ENCODE measurements at places on chromosomes 16 and 17.
A peak's percentile ranks its signal among the peaks of the same experiment; 100 is the strongest.

DNA sequence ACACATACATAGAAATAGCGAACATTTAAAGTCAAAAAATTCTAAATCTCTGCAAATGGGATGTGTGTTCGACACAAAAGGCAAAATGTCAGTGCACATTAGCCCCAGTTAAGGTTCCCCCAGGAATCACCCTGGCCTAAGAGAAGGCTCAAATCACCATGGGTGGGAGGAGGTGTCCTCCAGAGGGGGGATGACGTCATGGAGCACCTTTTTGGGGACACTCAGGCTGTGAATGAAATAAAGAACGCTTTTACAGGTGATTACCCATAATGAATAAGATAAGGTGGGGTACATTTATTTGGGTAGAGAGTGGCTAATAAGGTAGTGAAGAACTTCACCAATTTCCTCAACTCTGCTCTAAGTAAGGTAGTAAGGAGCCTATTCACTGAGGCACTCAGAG, 26.4 kb downstream of the WNT3 start:
- DNase-seq, result no peak

DNA sequence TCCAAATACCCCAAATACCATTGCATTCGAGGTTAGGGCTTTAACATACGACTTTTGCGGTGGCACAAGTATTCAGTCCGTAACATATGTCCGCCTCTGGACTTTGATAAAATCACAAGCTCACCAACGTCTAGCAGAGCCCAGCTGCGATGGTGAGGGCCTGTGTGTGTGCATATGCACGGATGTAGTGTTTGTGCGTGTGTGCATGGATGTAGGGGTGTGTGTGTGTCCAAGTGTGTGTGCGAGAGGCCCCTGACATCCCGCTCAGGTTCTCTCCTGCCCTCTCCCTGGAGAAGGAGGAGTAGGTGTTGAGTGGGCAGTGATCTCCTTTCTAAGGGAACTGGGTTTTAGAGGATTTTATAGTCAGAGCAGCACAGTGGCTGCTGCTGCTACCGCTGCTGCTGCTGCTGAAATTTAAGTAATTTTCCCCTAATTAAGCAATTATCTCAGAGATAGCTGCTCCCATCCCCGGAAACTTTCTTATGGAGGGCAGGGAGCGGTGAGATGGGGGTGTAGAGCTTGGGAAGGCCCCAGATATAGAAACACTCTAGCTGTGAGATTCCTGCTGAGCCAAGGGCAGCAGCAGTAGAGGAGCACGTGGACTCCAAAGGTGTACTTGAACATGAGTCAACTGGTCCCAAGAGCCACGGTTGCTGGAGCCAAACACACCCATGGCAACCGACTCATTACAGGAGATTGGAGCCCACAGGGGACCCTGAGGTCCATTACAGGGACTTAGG, 121.7 kb upstream of the SDK2 start:
- no peak for DNase-seq

DNA sequence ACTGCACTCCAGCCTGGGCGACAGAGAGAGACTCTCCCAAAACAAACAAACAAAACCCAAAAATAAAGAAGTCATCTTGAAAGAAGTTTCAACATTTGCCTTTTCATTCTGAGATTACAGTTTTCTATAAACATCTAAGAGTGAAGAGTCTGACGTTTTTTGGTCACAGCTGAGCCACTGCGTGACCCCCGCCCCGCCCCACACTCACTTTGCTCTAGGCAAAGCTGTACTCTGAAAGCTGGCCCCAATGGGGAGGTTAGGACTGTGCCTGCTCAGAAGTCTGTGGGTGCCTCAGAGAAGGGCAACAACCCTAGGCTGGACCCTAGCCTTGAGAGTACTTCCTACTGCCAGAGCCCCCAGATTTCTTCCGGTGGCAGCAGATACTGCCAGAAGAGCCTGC, 19.3 kb downstream of the CYB5D2 start:
- DNase-seq, result no peak

DNA sequence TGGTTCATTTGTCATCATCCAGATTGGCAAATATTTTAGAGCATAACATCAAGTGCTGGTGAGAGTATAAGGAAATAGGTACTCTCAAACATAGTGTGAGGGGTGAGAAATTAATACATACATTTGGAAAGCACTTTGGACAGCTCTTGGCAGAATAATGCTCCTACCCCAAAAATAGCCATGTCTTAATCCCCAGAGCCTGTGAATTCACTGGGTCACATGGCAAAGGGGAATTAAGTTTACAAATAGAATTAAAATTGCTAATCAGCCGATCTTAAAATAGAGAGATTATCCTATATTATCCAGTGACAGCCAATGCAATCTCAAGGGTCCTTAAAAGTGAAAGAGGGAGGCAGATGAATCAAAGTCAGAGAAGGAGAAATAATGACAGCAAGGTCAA, 38.8 kb upstream of the ANKFN1 start:
- no peak for DNase-seq

- peak; percentile 69 for DNase-seq
Observed at GRCh38 chr17:27526604-27527002, 70.4 kb downstream of the KSR1 start.

GRCh38 chr16:15924996-15925395, 24.4 kb upstream of the ABCC1 start:
- DNase-seq, result no peak

- no peak for DNase-seq
Observed at GRCh38 chr17:62139141-62139540, 74.1 kb upstream of the MED13 start.

DNA sequence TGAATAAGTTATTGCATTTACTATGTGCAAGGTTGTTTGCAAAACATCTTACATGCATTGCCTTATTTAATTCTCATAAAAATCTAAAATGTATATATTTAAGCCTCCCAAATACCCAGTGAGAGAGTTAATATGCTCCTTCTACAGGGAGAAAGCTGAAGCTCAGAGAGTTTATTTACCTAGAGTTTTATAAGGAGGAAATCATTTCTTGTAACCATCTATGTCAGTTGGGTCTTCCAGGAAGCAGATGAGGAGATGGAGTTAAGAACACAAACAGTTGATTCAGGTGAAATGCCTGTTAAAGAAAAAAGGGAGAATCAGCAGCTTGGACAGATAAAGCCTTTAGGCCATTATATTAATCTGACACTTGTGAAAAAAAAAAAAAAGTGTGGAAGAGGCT, 62.6 kb upstream of the DHX40 start:
- DNase-seq, result no peak

DNA sequence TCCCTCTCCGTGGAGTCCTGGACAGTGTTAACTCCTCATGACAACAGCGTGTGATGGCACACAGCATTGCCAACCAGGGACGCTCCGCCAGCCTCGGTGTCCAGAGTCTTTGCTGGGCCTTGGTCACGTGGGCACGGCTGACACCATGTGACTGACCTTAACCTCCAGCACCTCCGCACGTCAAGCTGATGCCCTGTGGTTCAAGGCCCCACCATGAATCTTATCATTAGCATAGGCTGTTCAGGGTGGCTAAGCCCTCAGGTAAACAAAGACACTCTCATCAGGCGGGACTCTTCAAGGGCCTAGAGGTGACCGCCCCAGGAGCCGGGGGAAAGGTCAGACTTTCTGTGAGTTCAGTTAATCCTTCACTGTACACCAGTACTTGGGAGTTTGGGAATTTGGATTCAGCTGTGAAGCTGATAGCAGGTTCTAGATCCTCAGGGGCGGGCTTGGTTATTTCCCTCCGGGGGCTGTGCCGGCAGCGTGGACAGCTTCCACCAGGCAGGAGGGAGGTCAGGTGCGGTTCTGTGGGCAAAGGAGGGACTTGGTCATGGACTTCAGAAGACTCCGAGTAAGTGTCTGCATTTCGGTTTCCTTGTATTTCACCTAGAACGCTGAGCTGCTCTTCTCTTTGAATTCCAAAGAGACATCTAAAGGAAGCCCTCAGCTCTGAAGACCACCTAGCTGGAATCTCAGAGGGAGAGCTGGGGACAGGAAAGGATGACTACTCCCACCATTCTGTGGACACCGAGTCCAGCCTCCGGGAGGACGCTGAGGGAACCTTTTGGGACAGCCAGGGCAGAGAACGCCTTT, 195.5 kb upstream of the CIBAR2 start:
- DNase-seq, result no peak

GRCh38 chr17:50685691-50686493, 21.8 kb downstream of the ANKRD40 start:
- no peak for DNase-seq

DNA sequence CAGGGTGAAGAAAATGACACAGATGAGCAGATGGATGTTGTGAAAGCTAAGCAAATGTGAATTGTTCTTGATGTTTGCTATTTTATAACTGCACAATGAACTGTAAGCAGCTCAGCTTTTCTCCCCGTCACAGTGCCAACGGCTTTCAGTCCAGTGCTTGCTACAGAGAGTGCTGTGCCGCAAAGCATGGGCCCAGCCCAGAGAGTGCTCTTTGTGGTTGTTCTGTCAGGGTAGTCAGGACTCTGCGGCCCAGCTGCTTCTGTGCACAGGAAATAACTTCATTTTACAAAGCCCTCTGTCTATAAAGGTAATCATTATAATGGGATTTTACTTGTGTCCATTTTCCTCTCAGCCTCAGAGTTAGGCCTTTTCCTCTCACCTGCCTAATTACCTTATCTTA, 39.1 kb downstream of the CDRT15 start:
- DNase-seq, result no peak

DNA sequence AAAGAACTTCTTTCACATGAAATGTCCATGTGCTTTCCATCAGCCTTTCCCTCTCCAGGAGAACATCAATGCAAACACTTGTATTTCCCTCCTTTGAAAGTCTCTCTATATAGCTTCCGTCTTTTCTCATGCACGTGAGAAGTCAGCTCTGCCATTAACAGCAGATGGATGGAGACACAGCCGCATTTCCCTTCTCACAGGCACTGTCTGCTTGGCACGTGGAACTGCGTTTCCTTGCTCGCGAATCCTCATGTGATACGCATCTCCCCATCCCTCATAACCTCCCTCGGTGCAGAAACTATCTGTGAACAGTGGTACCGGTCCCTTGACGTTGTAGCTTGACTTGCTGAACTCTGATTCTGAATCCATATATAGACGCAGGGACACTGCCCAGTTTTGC, 717.0 kb upstream of the RBFOX1 start:
- DNase-seq, result no peak

DNA sequence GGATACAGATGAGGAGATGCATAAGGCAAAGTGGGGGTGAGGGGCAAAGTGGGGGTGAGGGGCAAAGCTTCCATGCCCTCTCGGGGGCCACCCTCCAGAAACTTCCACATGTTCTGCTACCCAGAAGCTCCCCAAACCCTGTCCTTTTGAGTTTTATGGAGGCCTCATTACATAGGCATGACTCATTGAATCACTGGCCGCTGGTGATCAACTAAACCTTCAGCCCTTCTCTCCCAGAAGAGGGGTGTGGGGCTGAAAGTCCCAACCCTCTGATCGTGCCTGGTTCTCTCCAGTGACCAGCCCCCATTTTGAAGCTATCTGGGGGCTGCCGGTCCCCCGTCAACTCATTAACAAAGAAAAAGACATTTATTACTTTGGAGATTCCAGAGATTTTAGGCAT, 27.5 kb downstream of the ITGAE start:
- no peak for DNase-seq

- no peak for DNase-seq
Observed at GRCh38 chr17:77107506-77108433, 33.0 kb upstream of the SEC14L1 start.

GRCh38 chr17:64028874-64029464, 8.5 kb upstream of the ICAM2 start:
- DNase-seq, result peak; percentile 75

DNA sequence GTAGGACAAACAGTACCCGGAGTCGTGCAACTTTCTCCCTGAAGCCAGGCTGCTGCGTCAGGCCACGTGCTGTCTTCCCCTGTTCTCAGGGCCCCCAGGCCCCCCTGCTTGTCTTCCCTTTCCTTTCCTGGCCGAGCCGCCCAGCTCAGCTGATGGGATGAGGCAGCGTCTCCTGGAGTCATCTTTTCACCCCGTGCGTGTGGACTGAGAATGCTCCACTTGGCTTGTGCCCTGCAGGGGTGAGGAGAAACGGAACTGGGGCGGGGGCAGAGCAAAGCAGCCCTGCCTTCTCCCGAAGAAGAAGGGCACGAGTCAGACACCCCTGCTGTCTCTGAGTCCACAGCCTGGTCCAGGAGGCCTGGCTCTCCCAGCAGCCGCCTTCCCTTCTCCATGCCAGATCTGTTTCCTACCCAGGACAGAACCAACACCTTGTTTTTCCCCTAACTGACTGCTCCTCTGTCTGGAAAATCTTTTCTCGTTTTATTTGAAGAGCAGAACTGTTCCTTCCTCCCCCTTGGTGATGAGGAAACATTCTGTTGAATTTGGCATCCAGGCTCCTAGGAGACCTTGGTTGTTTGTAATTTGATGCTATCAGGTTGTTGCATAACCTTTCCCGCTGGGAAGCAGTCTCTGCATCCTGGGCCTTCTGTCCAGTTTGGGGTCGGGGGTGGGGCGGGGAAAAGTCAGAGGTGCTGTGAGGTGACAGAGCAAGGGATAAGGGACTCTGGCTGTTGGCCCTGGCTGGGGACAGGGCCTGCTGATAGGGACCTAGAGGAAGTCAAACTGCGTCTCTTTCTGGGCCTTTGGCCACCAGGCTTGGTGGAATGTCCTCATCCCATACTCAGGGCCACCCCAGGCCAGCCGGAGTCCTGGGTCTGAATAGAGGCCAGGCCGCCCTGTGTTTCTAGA, 78.8 kb downstream of the WIPI1 start:
- DNase-seq, result peak; percentile 92

GRCh38 chr17:72616447-72616846, 476.0 kb downstream of the SLC39A11 start:
- DNase-seq, result no peak

- DNase-seq, result no peak
Observed at GRCh38 chr16:53779186-53779585, 75.2 kb downstream of the FTO start.

- peak; percentile 60 for DNase-seq
Observed at GRCh38 chr17:2928294-2928890, 132.2 kb downstream of the RAP1GAP2 start.

GRCh38 chr16:48231727-48232492, 12.2 kb upstream of the LONP2 start:
- no peak for DNase-seq

DNA sequence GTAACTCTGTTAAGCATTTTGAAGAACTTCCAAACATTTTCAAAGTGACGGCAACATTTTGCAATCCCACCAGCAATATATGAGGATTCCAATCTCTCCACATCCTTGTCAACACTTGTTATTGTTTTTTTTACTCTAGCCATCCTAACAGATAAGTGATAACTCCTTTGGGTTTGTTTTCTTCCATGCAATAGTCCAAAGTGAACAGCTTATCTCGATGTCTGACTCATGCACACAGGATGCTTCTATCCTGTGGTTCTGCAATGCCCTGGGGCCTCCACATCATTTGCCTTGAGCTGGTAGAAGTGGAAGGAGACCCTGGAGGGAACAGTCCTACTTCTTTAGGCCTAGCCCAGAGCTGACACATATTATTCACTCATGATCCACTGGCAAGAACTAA, 13.0 kb downstream of the TLE7 start:
- no peak for DNase-seq

DNA sequence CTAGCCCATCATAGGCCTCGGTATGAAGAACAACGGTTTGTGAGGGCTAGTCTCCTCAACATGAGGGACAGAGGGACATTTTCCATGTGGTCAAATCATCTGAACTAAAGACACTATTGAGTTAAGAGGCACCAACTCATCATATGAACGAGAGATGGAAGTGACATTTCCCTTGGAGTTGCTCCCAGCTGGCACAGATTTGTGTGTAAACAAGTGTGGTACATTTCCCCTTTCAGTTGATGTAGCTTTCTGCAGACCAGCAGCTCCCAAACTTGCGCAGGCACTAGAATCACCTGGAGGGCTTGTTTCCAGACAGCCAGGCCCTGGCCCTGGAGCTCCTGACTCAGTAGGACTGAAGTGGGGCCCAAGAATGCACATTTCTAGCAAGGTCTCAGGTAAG, 205.5 kb downstream of the PARN start:
- no peak for DNase-seq

- no peak for DNase-seq
Observed at GRCh38 chr17:13538841-13539411, 62.8 kb downstream of the HS3ST3A1 start.

Measured in body of pancreas (tissue), 4 donors.